Activated T-cell treated with anti-CD3 and anti-CD28 coated beads, Interleukin-2, amount 50 U/mL, for 72 hours (primary cell): ENCODE measurements at places on chromosomes 7 and 10.

- DNase-seq: no peak
Observed at GRCh38 chr7:116583653-116584052, 58.8 kb downstream of the CAV1 start.

DNA sequence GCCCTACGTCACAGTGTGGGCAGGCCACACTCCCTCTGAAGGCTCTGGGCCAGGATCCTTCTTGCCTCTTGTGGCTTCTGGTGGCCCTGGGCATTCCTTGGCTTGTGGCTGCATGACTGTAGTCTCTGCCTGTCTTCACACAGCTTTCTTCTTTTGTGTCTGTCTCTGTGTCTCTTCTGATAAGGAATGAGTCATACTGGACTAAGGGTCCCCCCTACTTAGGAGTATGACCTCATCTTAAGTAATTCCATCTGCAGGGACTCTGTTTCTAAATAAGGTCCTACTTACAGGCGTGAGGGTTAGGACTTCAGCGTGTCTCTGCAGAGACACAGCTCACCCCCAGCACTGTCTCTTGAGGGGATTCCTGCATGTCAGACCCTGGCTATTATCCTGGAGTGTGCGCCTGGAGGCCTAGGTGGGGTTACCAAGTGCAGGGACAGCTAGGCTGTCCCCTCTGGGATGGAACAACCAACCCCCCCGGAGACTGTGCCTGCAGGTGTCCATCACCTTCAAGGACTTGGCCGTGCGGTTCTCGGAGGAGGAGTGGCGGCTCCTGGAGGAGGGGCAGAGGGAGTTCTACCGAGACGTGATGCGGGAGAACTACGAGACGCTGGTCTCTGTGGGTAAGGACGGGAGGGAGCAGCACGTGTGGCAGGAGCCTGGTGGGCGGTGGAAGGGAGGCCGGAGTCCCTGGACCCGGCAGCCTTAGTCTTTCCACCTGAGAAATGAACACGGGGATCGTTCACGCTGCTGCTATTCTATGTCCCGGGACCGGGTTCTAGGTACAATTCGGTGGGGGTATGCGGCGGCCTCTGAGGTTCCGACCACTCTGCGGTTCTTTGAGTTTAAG, 54.1 kb downstream of the ZNF467 start:
- no peak for DNase-seq

GRCh38 chr10:67282871-67283270, 357.0 kb downstream of the LRRTM3 start:
- DNase-seq: no peak

GRCh38 chr7:106655703-106656498, 5.1 kb downstream of the CCDC71L start:
- DNase-seq: no peak

DNA sequence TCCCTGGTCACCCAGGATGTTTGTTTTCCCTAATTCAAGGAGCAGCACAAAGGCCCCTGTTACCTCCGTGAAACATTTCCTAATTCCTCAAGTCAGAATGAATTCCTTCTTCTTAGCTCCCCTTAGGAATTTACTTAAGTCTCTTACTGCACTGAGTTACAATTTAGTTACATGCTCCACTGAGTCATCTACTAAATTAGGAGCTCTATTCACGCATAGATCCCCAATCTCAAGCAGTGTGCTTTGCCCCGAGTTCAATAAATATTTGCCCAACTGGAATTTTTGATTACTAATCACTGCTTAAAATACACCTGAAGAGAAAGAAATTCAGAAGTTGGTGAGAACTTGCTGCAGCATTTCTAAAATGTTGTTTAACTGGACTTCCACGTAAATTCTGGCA, 329.4 kb upstream of the MYO3A start:
- DNase-seq: no peak

DNA sequence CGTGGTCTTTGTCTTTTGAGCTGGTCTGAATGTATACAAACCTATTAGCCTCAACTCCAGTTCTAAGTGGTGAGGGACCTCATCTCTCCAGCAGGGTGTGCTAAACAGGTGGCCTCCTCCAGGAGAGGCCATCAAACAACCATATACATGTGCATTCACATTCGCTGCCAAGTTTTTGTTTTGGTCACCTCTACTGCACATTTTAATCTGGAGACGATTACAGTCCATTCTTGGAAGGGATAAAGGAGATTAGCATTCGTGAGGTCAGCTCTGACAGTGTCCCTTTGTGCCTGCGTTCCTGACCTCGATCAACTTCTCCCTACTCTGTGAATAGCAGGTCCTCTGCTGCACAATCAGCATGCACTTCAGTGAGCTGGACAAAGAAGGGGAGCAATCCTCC, 60.8 kb downstream of the RHOBTB1 start:
- no peak for DNase-seq

DNA sequence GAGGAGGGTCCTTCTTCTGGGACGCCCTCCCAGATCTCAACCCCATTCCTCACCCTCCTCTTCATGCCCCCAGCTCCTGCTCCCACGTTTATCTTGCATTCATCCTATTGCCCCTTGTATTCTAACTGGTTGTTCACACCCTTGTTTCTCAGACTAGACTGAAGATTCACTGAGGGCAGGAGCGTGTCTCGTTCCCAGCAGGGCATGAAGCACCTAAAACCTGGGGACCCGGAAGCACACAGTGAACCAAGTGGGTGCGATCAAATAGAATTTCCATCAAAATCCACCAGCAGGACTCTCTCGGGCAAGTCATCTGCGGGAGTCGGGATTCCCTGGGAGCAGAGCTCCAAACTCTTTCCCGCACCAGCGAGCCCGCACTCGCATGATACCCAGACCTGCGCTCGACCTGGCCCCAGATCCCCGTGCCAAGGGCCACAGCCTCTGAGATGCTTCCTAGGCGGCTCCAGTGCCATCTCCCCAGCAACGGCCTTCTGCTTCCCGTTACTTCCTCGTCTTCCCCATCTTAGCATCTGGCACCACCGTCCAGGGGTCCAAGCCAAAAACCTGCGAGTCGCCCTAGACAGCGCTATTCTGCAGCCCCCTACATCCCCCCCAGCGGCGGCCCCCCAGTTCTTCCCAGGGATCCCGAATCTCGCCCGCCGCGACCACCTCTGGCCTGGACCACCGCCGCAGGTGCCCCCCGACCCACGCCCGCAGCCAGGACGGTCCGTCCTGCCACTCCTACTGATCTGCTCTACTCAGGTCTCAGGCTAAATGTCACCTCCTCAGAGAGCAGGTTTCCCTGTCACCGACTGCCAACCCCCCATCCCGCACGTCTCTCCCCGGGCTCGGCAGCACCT, 6.1 kb upstream of the GBX1 start:
- DNase-seq: no peak
